ENCODE measurements at places on chromosomes 5 and 9. TPM values are rescaled to one million over a fixed set of nuclear protein-coding genes. Genes with fewer than 3 reads are reported as not detected.

GRCh38 chr9:7369384-7369821, 430.2 kb downstream of the DMAC1 start:
- no peak for DNase-seq

DNA sequence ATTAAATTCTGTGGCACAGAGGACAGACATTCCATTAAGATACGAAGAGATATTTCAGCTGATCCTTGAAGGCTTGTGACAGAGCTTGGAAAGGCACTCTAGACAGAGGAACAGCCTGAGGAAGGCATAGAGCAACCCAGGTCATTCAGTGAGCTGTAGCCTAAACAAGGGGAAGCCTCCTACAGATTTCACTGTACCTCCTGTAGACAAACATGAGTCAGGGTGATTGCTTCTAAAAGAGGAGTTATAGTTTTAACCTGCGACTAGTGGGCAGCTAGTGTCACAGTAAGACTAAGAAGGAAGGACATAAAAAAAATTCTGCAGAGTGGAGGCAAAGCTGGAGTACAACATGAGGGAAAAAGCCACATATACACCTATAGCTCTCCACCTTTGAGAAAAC, 43.5 kb upstream of the ANKDD1B start:
- DNase-seq: no peak

DNA sequence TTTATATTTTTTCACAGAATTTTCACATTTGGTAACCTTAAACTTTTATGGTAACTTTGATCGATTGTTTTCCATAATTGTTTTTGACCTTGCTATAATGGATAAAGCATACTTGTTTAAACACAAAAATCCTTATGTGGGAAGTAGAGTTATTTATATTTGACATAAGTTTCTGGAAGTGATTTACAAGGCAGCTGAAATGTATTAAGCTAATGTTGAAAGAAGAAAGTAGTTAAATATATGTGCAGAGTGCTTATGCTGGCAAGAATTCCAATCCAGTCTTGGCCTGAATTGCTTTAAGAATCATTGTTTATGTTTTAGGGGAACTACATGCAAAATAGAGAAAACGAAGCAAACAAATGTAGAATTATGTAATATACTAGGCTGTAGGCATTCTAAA, 763.6 kb downstream of the TAF11L14 start:
- no peak for DNase-seq

DNA sequence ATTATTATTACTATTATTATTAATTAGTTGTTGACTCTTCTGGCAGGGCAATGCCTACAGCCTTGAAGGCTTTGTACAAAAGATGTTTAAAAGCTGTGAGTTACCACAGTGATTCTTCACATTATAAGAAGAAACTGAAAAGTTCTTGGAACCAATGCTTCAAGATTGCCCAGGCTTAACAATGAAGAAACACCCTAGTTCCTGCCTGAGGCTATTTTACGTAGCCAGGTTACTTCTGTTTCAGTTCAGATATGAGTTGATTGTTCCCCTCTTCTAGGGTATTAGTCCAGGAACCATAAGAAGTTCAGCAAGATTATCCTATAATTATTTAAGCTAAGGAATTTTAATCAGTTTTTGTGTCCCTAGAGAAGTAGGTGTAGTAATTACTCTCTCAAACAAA, 154.6 kb upstream of the CDH12 start:
- no peak for DNase-seq

FOXI1 gene
- total RNA-seq: 2.2 TPM

DNA sequence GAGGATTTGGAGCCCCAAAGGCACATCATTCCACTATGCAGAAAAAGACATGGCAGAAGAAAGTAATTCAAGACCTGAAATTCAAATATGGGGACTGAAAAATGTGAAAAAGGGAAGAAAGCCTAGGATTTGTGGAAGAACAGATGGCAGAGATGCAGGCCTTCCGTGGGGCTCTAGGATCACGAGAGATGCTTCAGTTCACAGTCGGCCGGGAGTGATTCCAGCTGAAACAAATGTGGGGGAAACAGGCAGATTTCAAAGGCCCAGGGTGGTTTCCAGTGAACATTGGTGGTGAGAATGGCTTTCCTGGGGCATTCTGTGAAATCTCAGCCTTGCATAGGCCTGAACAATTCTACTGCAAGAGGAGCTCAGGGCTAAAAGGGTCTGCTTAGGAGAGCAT, 34.6 kb upstream of the ZFR start:
- DNase-seq: no peak

GRCh38 chr9:2727374-2727773, 10.1 kb downstream of the KCNV2 start:
- DNase-seq: no peak

- DNase-seq: no peak
These were observed 32.4 kb downstream of the WHRN start for GRCh38 chr9:114472765-114473446.

HEMGN gene
- total RNA-seq: 0.44 TPM

SOX30 gene
- 0.15 TPM for total RNA-seq

C9orf50 gene
- total RNA-seq: not detected

TRPM3 gene
- total RNA-seq: 0.54 TPM

SYNPO gene
- total RNA-seq: 94.3 TPM

DNA sequence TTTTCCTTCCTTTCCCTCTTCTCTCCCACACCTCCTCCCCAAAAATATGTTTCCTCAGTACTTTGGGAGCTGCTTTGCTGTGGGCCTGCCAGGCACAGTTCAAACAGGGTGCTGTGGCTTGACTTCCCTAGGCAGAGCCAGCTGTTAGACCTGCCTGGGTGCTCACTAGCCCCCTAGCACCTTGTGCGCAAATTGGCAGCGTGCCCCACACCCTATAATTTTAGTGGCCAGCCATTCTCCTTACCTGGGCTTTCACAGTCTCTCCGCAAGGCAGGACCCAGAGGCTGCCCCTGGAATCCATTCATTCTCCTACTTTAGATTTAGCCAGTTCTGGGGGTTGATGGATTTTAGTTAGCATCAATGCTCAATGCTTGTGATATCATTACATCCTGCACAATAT, 72.3 kb downstream of the ANGPTL2 start:
- DNase-seq: no peak

CD72 gene
- 2.4 TPM for total RNA-seq

LIFR gene
- total RNA-seq: 96.0 TPM

PRSS3 gene
- 0.59 TPM for total RNA-seq

- DNase-seq: no peak
These were observed 5.1 kb downstream of the CAMK4 start for GRCh38 chr5:111229221-111229835.

RNF224 gene
- total RNA-seq: not detected
